Right lung (tissue), 10 donors: ENCODE measurements at places on chromosomes 6 and 20. TPM values are rescaled to one million over a fixed set of nuclear protein-coding genes. Genes with fewer than 3 reads are reported as not detected.

The GRM4 gene
- 0.60 TPM for polyA plus RNA-seq

GRCh38 chr6:28838289-28838633 lies 85.5 kb downstream of the TRIM27 start:
- DNase-seq = peak; percentile 80

DNA sequence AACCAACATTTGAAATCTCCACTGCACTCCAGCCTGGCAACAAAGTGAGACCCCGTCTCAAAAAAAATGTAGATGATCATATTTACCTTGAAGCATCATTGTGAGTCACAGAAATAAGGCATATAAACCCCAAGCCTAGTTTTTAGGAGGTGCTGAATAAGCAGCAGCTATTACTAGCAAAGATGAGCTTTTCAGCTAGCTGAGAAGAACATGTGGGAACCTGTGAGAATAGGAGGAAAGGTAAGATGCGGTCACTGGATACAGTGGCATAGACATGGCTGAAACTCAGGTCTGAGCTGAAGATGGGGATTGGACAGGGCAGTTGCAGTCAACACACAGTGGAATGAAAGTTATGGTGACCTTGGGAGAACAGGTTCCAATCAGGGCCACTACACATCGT lies 284.3 kb upstream of the IRAK1BP1 start:
- DNase-seq = no peak

DNA sequence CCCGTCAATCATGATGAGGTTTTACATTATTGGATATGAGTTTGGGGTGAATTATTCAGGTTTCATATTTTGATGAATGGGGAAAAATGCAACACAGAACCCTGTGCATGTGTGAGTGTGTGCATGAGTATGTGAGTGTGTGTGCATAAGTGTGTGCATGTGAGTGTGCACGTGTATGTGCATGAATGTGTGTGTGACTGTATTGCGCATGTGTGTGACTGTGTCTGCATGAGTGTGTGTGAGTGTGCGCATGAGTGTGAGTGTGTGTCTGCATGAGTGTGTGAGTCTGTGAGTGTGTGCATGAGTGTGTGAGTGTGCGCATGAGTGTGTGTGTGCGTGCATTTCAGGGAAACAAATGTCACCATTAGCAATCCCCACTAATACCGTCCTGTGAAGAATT lies 18.5 kb upstream of the CDH4 start:
- DNase-seq = no peak
